ENCODE measurements at places on chromosomes 6 and 20.

GRCh38 chr6:110239526-110240274, 59.5 kb downstream of the CDC40 start:
- no peak for DNase-seq

DNA sequence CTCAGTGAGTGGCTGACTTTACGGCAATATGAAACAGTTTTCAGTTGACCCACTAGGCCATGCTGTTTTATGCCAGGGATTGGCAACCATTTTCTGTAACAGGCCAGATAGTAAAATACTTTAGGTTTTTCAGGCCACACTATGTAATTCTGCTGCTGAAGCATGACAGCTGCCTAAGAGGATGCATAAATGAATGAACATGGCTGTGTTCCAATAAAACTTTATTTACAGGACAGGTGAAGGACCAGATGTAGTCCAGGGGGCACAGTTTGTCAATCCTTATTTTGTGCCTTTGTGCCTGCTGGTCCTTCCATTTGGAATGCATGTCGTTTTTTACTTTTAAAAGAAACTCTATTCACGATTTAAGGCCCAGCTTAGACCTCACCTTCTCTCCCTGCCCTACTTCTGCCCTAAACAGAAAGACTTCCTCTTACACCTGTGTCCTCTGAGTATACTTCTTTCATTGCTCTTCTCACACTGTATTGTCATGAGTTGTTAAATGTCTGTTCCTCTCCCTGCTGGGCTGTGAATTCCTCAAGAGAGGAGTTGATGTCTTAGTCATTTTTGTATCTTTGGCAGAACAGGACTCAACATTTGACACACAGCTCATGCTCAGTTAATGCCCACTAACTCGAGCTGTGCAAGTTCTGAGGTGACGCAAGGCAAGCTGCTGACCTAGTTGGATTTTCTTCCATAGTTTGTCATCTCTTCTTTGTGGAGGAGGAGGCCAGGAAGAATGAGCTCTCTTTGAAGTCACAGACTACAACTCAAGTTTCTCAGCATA, 90.1 kb upstream of the MAP7 start:
- no peak for DNase-seq

- DNase-seq = no peak
Measured at GRCh38 chr6:370555-370954, 21.0 kb upstream of the IRF4 start.

DNA sequence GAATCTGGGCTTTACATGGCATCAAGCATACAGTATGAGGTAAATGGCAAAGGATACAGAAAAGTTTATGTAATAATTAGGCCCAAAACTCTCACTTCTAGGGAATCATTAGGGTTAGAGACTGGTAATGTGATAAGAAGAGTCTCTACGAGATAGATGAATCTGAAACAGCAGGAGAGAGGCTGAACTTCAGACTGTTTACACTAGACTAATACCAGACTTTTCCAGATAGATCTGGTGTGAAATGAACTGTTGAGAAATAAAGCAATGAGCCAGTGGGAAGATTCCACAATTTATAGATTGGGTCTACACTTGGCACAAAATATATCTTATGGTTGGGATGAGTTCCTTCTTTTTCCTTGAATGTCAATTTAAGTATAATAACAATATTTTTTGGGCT, 134.3 kb downstream of the MAN1A1 start:
- DNase-seq = no peak

- DNase-seq = no peak
Measured at GRCh38 chr6:45837541-45838200, 178.0 kb downstream of the CLIC5 start.

GRCh38 chr20:53175135-53175780, 203.1 kb downstream of the TSHZ2 start:
- DNase-seq = no peak

DNA sequence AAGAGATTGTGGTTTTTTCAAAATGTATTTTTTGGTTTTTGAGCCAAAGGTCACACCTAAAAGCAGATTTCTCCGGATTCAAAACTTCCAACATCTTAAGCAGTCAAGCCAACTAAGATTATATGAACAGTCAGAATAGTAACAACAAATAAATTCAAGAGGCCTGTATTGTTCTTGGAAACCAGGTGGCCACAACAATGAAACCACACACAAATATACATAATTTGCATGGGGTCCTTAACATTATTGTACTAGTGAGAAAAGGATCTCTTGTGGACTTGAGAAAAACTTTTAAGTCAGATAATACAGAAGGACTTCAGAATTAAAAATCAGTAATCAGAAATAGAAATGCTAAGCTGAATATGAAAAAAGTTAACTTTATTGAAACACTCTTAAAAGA, 40.6 kb downstream of the NOL7 start:
- DNase-seq = no peak

All from ELF-1 (cell line).